ENCODE measurements at places on chromosomes 5 and 9.

DNA sequence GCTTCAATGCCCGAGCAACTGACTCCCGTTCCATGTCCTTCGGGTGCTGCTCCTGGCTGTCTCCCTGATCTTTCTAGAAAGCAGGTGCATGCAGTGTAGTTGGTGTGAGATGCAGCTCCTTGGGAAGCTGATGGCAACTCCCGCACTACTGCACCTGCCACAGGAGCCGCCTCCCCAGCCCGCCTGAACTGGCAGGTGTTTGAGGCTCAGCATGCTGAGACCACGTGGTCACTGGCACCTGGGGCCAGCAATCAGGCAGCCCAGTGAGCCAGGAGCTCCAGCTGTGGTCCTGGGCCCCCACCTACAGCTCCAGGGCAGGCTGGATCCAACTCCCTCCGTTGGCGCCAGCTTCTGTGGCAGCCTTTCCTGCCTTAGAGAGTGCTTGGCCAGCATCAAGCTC is 111.5 kb downstream of the ICE1 start:
- no peak for DNase-seq

DNA sequence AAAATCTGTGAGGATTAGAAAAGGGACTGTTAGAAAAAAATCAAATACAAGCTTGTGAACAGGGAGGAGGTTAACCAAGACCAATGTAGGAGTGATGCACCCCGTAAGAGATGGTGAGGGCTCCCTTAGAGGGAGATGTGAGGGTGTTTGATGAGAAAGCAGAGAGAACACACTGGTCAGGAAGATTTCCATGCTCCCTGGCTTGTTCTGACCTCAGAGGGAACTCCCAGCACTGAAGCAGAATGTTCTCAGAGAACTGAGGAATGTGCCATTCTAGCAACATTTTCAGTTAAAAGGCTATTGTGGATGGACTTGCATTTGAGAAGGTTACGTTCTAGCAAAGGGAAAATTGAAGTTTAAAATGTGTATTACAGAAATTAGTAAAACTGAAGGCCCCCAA is 110.6 kb downstream of the HTR4 start:
- no peak for DNase-seq

- no peak for DNase-seq
Observed at GRCh38 chr9:96031916-96032534, 156.5 kb downstream of the ERCC6L2 start.

DNA sequence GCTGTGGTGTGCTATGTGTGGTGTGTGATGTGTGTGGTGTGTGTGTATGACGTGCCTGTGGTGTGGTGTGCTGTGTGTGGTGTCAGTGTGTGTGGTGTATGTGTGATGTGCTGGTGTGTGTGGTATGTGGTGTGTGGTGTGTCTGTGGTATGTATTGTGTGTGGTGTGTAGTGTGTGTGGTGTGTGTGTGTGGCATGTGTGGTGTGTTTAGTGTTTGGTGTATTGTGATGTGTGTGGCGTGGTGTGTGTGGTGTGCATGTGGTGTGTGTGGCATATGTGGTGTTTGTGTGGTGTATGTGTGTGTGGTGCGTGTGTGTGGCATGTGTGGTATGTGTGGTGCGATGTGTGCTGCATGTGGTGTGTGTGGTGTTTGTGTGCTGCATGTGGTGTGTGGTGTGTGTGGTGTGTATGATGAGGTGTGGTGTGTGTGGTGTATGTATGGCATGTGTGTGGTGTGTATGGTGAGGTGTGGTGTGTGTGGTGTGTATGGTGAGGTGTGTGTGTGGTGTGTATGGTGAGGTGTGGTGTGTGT is 18.3 kb upstream of the RNU6ATAC start:
- DNase-seq = no peak

DNA sequence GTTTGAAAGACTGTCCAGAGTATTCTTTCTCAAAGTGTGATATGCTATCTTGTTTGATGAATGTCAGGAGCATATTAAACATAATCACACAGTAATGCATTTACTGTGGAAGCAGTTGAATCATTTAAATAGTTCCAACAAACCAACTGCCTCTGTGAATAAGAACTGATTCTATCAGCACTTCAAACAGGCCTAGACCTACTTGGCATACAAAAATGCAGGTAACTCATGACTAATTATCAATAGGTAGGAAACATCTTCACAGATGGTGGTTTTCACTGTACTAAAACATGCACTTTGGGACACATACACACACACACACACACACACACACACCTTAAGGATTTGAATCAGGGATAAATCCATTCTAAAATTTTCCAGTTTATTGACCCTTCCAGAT is 91.2 kb upstream of the SNX2 start:
- DNase-seq = no peak

DNA sequence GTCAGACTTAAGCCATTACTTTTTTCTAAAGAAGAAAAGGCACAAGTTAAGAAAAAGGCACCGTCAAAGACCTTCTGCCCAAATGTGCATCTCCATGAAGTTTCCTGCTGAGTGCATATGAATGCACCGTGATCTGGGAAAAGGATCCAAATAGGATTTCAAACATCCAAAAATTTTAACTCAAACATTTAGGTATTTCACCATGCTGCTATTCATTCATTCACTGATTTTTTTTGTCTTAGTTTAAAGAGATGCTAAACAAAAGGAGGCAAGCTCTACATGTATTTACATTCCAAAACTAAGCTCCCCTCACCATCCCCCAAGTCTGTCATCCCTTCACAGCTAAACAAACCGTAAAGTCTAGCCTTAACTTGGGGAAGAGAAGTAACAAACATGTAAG is 291.9 kb downstream of the ARL15 start:
- DNase-seq = no peak

DNA sequence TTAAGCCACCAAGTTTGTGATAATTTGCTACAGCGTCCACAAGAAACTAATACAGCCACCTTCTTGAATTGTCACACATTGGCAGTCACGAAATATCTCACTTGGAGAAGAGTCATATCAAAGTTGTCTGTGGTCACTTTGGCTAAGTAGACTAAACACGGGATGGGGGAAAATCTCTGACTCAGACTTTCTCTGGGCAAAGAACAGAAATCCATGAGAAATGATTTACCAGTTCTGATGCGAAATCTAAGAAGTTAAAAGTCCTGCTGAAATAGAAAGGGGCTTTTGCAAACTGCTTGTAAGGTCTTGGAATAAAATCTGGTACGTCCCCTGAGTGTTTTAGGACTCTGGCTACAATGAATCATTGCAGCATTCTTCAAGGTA is 158.4 kb downstream of the COL23A1 start:
- DNase-seq = peak; percentile 61

DNA sequence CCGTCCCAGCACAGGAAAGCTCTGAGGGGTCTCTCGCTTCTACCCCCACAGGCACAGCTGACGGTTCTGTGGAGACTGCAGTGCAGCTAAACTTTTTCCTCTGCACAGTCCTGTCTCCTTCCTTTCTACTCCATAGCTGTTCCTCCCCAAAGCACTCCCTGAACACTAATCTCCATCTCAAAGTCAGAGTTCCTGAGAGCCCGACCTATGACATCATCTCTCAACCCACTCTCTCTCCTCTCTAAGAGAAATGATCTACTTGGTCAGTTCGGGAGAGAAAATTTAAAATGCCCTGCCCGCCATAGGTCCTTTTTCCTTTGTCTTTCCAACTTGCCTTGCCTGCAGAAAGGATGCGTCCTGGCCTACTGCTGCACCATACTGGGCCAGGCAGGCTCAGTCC is 90.6 kb downstream of the FANCC start:
- DNase-seq = no peak

- peak; percentile 65 for DNase-seq
Observed at GRCh38 chr5:6436715-6437331, 11.8 kb upstream of the UBE2QL1 start.

DNA sequence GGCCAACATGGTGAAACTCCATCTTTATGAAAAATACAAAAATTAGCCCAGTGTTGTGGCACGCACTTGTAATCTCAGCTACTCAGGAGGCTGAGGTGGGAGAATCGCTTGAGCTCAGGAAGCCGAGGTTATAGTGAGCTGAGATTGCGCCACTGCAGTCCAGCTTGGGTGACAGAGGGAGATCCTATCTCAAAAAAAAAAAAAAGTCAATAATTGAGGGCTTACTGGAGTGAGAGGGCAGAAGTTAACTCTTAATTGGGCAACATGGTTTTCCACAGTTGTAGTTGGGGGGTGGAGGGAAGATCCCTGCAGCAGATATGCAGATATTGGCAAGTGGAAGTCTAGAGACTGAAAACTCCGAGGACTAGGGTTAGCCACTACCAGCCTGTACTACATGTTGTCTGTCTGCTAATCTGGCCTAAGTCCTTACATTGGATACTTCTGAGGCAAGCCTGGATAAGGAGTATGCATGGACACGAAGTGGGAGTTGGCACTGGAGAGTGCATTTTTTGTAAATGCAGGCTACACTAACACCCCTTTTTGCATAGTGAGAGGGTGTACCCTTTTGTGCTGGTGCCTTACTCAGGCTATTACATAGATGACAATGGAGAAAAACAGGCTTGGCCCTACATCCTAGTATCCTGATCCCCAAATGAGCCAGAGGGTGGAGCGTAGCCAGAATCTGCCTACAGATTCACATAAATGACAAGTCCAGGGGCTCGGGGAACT is 89.0 kb upstream of the NIPBL start:
- DNase-seq = no peak

- no peak for DNase-seq
Observed at GRCh38 chr9:115162946-115163345, 45.0 kb upstream of the TNC start.

DNA sequence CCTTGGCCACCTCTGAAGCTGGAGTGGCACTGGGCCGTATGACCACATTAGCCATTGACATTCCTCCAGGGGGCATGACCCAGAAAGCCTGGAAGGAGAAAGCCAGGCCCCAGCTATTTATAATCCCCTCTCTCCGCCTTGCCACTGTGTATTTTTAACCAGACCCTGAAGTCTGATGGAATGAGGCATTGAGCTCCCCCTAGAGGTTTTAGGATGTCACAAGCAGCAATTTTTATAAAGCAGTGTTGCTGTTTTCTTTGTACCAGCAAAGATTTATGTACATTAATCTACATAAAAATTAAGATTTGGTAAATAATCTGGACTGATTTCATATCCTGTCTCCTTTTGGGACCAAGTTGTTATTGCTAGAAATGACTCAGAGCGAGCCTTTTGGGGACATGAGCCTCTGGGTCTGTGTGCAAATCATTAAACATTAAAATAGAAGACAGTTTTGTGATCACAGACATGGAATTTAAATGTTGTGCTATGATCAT is 127.1 kb downstream of the TRIO start:
- DNase-seq = peak; percentile 83

DNA sequence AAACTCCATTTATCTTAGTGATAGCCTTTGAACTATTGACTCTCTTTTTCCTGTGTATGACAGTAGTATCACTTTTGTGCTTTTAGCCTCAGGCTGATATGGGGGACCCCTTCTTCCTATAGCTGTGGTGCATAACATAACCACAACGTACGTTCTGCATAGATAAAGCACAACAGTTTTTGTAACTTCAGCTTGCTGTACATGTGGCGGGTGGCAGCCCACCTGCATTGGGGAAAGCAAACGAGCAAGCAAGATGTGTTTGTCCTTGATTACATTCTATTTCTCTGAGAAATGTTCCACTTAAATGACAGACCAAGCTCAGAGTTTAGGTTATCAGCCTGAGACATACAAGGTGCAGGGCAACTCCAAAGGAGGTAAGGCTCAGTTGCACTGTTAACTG is 309.4 kb downstream of the KDM4C start:
- DNase-seq = no peak

DNA sequence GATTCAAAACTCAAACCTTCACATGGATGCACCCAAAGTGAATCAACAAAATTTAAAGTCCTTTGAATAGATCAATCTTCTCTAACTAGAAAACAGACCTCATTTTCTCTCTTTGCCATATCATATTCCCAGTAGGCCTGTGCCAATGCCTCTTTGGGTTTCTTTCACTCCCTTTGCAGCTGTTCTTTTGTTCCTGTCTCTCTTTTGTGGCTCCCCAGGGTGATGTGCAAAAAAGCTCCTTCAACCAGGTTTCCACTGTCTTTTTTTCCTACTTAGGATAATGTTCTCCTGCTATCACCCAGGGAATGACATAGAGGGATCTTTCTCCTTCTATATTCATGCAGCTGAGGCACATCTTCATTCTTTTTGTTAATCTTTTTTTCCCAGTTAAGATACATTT is 54.6 kb downstream of the MARCHF3 start:
- no peak for DNase-seq

DNA sequence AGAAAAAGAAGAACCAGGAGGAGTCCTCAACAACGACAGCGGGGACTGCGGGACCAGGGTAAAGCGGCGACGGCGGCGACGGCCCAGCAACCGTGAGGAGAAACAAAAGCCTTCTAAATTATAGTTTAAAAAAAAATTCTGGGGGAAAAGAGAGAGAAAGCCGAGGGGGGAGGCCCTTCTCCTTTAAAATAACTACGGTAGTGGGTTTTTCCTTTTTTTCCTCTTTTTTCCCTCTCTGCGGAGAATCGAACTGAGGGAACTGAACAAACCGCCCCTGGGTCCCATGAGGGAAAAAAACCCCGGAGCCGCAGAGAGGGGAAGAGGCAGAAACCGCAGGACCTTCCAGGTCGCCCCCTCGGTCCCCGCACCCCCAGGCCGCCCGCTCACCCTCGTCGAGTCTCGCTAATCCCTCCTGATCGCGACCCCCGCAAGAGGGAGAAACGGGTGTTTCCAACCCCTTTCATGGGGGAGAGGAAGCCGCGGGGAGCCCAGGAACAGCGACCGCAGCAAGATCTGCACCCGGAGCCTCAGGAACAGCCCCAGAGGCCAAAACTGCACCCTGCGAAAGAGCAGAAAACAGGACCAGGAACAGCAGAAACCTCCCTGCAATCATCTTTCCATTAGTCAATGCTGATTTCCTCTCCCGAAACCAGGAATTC is 453 bp downstream of the CPEB4 start:
- peak; percentile 12 for DNase-seq

DNA sequence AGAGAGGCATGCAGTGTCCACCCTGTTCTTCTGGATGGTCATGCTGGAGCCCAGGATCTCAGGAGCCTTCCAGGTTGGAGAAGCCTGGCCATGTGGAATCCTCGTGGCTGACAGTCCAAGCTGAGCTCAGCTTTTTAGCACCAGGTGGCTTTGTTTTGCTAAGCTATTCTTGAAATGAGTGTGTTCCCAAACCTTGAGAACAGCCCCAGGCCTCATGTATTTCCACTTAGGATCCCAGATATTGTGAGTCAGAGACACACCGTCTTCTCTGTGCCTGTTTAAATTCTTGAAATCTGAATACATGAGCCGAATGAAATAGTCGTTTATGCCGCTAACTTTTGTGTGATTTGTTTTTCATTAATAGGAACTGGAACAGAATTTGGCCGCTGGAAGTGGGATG is 61.2 kb downstream of the IRX2 start:
- DNase-seq = no peak

DNA sequence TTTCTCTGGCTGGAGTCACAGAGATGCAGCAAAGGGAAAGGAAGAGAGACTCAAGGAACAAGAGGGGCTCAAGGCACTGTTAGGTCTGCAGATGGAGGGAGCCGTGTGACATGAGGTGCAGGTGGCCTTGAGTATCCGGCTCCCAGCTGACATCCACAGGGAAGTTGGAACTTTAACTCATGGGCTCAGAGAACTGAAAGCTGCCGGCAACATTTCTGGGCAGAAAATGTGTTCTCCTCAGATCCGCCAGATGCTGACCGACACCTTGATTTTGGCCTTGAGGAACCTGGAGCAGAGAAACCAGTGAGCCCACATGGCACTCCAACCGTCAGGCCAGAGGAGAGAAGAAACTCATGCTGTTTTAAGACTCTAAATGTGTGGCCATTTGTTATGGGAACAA is 258.1 kb upstream of the IRX2 start:
- DNase-seq = no peak
